CD4-positive, alpha-beta T cell (primary cell): ENCODE measurements at places on chromosomes 4 and X.
A peak's percentile ranks its signal among the peaks of the same experiment; 100 is the strongest.

DNA sequence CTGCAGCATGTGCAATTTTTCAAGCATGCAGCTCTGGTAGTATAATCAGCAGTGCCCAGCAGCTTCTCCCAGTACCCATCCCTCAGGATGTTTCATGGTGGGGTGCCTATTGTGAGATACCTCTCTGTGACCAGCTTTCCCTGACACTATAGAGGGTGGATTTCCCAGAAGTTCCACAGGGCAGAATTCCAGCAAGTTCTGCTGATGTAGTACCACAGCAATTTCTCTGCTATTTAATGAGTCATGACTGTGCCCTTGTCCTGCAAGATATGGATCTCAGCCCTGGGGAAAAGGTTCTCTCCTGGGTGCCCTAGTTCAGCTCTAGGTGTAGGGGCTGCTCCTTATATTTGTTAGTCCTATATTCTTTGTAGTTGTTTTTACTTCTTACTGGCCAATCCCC is 174.8 kb downstream of the ENOX2 start:
- DNase-seq: no peak

DNA sequence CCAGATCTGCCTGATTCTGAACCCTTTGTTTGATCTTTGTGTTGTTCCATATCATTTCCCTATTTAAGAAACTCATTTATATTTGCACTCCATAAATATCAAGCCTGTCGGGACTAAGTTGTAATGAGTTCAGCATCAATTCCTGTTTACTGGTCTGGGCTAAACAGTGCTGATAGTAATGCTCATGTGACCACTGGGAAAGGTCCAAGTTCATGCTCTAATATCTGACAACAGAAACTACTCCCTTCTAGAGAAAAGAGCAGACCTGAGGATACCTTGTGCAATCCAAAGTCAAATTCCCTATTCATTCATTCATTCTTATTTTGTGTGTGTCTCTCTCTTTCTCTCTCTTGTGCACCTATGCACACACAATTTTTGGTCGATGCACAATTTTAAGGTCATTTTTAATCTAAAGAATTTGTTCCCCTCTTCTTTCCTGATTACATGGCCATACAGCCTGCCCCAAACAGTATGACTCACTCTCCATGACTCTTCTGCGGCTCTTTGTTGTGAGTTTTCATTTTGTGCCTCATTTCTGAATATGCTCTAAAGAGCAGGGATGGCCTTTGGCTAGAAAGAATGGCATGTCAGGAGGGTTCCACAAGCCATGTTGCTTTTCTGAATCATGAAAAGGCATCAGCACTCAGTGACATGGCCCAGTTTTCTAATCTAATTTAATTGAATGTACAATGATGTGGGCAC is 664.3 kb downstream of the RPA4 start:
- DNase-seq: no peak

DNA sequence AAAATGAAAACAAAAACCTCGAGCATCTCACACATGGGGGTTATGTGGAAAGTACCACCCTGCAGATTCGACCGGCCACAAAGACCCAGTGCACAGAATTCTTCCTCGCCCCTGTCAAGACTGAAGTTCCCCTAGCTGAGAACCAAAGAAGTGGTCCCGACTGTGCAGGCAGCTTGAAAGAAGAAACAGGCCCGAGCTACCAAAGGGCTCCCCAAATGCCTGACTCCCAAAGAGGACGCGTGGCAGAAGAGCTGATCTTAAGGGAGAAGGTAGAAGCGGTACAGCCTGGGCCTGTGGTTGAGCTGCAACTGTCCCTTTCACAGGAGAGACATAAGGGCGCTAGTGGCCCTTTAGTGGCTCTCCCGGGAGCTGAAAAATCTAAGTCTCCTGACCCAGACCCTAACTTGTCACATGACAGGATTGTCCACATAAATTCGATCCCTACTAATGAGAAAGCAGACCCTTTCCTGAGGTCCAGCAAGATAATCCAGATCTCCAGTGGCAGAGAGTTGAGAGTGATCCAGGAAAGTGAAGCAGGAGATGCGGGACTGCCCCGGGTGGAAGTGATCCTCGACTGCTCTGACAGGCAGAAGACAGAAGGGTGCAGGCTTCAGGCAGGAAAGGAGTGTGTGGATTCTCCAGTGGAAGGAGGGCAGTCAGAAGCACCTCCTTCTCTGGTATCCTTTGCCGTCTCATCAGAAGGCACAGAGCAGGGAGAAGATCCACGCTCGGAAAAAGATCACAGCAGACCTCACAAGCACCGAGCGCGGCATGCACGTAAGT is 108.8 kb upstream of the MYOZ2 start:
- no peak for DNase-seq

- no peak for DNase-seq
Observed at GRCh38 chr4:183256343-183256742, 63.7 kb downstream of the CLDN22 start.

- DNase-seq: peak; percentile 43
Observed at GRCh38 chr4:67746797-67747495, 7.2 kb downstream of the GNRHR start.

DNA sequence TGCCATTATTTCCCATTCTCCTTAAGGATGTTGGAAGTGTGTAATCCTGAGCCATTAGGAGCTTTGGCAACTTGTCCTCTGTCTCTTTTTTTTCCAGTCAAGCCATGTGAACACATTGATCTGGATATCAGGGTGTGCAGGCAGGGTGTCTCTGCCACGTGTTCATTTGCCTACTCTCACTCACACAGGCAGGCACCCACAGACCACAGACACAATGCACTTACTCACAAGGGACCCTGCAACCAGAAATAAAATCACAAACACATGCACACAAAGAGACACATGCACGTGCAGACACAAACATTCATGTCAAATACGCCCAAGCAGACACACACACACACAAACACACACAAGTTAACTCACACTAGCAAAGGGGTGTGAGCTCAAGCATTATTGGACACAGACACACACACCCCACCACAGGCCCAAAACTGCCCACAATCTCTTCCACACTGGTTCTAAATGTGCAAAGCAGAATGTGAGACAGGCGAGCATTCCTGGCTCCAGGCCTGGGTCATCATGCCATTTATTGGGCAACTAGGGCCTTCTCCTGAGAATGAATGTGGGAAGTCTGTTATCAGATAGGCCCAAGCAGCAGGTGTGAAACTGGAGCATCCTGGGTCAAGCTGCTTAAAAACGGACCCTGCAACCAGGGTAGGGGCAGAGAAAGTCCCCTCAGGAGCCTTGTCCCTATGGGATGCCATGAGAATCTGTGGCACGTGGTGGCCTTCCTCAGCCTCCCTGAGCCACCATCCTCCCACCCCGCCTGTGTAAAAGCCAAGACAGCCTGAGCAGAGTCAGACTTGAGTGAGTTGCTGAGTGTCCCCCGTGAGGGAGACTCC is 63.4 kb downstream of the NBDY start:
- no peak for DNase-seq
